Activated CD8-positive, alpha-beta memory T cell treated with anti-CD3 and anti-CD28 coated beads, Interleukin-2, amount 50 U/mL, for 4 hours (primary cell): ENCODE measurements at places on chromosomes 2 and 18.

- DNase-seq: no peak
Measured at GRCh38 chr18:56639571-56639970, 1.2 kb upstream of the TXNL1 start.

DNA sequence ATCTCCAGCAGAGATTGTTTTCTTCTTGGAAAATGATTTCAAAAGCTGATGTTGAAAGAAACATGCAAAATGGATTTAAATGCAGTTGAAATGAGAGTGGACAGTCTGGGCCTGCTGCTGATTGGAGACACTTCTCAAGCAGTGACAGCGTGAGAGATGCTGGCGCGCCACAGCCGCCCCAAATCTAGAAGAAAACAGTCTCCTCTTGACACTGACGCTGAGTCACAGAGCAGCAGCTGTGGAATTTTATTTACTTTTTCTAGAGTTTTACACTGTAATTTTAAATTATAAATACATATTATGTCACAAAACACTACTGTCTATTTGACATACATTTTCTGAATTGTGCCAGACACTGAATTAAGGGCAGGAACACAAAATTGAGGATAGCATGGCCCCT, 121.8 kb upstream of the TMEM200C start:
- no peak for DNase-seq

- no peak for DNase-seq
Measured at GRCh38 chr2:161135951-161136593, 24.2 kb upstream of the TANK start.

DNA sequence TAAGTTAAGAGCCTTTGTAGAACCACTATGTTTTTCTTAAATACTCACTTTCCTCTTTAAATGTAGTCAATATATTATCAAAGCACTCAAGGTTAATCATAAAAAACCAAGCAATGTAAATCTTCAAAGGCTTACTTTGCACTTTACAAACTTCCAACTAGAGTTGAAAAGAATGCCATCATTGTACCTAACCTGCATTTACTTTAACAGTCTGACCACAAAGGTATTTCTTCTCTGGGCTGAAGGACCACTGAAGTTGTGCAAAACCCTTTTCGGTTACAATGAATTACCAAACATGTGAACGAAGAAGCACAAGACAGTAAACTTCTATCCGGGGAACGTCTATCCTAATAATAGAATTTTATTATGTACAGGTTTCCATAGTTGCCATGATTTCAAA, 3.0 kb downstream of the HNRNPLL start:
- DNase-seq: no peak

- no peak for DNase-seq
Measured at GRCh38 chr2:190694479-190694878, 45.6 kb downstream of the NAB1 start.

DNA sequence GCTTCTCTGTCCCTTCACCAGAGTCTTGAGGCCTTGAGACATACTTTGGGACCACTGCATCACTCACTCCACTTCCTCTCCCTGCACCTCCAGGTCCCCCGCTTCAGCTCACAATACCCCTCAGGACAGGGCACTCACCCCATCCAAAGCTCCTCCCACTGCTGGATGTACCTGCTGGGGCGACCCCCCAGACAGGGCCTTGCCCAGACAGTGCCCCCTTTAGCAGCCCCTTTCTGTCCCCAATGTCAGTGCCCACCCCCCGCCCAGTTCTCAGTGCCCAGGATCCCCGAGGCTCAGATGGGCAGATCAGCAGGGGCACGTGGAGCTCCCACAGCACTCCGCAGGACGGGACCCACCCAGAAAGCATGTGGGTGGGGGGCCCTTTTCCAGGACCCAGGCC, 23.8 kb upstream of the IMP4 start:
- DNase-seq: no peak
